ENCODE measurements at places on chromosomes 12 and 14.
A peak's percentile ranks its signal among the peaks of the same experiment; 100 is the strongest.

DNA sequence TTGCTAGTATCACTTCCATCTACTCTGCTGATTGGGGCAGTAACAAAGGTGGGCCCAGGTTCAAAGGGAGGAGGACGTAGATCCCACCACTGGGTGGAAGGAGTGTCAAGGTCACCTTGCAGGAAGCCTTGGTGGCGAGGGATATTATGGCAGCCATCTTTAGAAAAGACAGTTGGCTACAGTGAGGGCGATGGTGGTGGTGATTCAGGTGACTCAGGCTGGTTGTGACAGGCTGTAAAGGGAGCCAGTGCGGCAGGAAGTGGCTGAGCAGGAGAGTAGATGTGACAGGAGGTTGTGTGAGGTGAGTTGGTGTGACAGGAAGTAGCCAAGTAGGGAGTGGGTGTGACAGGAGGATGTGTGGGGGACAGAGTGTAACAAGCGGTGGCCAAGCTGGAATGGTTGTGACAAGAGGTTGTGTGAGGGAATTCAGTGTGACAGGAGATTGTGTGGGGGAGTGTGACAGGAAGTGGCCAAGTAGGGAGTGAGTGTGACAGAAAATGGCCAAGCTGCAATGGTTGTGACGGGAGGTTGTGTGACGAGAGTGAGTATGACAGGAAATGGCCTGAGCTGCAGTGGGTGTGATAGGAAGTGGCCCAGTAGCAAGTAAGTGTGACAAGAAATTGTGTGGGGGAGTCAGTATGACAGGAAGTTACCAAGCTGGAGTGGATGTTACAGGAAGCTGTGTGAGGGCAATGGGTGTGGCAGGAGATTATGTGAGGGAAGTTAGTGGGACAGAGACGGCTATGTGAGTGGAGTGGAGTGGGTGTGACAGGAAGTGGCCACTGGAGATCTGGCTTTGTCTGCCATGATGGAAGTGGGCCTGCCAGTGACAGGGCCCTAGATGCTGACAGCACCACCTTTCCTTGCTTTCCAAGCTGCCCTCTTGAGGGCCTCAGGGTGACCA lies 136.5 kb upstream of the MYL2 start:
- no peak for DNase-seq

- no peak for DNase-seq
Measured at GRCh38 chr12:11861155-11861863, 209.4 kb upstream of the BCL2L14 start.

GRCh38 chr12:81022531-81022930 lies 55.3 kb upstream of the ACSS3 start:
- no peak for DNase-seq

DNA sequence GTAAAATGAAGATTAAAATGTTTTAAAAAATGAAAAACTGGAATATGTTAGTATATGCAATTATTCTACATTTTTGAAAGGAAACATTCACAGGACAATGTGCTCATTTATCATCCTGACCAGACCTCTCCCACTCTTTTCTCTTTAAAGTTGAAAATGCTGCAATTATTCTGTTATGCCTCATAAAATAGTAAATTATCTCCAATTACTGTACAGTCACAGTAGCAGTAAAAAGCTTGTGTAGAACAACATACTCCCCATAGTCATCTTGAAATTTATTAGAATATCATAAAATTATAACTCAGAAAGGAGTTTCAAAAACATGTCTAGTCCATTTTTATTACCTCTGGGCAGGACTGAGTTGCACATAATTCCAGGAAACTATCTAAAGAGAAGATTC lies 250.3 kb downstream of the SYT1 start:
- no peak for DNase-seq

DNA sequence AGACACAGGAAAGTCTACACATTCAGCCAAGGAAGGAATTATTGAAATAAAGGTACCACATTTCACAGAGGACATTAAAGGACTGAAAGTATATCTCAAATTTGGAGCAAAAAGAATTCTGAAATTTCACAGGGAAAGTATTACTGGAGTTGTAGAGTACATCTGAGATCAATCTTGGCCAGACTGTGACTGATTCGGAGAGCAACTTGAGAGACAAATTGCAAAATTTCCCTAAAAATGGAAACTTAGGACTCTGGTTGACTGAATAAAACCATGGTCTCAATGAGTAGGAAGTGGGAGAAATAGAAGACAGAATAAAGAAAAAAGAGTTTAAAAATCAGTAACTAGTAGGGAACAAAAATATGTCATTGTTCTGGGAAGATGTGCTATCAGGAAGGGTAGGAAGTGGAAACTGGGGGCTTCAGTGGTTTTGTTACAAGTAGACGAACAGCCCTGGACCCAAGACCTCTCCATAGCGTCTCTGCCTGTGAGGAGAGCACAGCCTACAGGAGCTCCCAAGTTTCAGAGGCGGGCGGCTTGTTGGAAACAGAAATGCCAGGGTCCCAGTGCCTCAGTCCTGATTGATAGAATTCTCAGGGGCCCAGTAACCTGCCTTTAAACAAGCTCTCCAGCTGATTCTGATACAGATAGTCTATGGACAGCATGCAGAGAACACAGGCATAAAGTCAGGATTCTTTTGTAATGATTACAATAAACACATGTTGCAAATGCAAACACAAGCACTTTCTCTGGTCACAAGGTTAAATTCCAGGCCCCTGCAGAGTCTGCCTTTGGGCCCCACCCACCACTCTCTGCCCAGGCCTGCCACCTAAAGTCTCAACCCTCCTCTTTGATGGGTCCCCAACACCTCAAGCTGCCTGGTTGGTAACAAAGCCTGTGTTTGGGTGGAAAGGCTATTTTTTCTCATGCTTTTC lies 63.1 kb downstream of the BBS10 start:
- DNase-seq, result peak; percentile 39

DNA sequence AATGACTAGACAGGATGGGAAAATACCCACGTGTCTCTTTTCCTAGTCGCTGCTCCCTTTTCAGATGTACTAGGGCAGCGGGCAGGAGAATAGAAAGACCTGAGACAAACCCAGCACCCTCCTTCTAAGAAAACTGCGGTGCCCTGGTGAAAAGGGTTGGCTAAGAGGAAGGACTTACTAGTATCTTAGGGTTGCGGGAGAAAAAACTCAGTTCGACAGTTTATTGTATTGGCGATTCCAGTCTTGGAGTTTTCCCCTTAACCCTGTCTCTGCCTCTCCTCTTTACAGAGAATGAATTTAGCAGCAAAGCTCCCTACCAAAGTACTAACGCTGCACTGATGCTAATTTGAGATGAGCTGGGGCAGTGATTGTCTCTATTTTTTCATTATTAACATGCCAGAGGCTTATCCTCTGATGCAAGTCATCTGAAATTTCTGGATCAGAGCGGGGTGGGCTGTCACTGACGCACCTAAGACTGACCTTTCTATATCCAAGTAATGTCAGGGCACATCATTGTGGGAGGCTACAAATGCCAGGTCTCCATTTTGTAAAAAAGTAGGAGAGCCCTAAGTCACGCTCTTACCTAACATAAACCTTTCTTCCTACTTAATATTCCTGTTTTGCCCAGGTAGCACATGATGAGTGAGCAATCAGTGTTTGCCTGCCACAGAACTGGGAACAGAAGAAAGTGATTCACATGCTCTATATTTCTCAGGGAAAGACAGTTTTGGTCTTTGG lies 916 bp upstream of the PAWR start:
- DNase-seq, result peak; percentile 81
